ENCODE measurements at places on chromosomes 12 and 14.
A peak's percentile ranks its signal among the peaks of the same experiment; 100 is the strongest.

GRCh38 chr12:97169889-97170567 lies 263.0 kb downstream of the NEDD1 start:
- DNase-seq = no peak

GRCh38 chr12:96472384-96472783 lies 17.0 kb upstream of the CFAP54 start:
- peak; percentile 30 for DNase-seq

- DNase-seq = no peak
Measured at GRCh38 chr14:21352587-21352986, 31.2 kb downstream of the SUPT16H start.

- no peak for DNase-seq
Measured at GRCh38 chr12:78651755-78652154, 212.8 kb upstream of the SYT1 start.

DNA sequence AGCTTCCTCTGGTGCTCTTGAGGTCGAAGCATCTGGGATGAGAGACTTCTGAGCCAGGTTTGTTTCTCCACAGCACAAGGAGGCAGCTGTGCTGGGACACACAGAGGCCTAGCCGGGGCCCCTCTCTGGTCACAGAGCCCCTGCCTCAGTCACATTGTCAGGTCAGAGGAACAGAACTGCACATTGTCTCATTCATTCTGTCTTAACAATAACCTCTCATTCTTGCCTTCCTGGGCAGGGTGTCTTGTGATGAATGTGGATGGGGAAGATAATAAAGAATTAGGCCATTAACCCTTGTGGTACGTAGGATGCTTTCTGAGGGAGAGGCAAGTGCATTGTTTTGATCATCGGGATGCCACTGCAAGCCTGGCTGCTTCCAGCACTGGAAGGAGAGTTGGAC lies 29.8 kb downstream of the FNTB start:
- DNase-seq = no peak

- no peak for DNase-seq
Measured at GRCh38 chr12:91044586-91044985, 13.2 kb downstream of the KERA start.

GRCh38 chr12:80892597-80893445 lies 44.9 kb downstream of the LIN7A start:
- peak; percentile 58 for DNase-seq

DNA sequence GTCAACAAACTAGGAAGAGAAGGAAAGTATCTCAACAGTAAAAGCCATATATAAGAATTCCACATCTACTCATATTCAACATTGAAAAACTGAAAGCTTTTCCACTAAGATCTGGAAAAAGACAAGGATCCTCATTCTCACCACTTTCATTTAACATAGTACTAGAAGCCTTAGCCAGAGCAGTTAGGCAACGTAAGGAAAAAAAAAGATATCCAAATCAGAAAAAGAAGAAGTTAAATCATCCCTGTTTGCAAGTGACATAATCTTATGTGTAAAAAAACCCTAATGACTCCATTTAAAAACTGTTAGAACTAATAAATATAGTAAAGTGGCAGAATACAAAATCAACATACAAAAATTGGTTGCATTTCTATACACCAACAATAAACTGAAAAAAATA lies 426.2 kb downstream of the BCAT1 start:
- DNase-seq = no peak

DNA sequence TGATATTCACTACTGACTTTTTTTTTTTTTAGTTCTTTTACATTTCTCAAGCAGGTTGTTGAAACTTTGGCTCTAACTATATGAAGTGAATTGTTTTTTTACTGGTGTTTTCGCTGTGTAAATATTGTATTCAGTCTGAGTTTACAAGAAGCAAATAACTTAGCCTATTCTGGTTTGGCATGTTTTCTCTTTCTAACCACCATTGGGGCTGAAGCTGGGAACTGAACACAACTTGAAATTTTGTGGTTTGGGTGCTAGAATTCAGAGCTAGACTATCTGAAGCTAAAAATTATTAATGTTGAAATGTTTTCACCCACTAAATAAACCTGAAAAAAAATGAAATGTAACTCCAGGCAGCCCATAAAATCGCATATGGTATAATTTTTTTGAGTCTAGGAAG lies 37.2 kb downstream of the RAD51B start:
- peak; percentile 19 for DNase-seq

GRCh38 chr12:15699886-15700285 lies 89.3 kb downstream of the EPS8 start:
- DNase-seq = no peak

GRCh38 chr12:76810671-76811419 lies 46.9 kb downstream of the ZDHHC17 start:
- DNase-seq = no peak

- no peak for DNase-seq
Measured at GRCh38 chr12:133106253-133106652, 23.8 kb downstream of the ZNF891 start.

- DNase-seq = no peak
Measured at GRCh38 chr12:76529226-76529918, 30.2 kb downstream of the OSBPL8 start.

GRCh38 chr14:87508333-87508732 lies 484.6 kb downstream of the GALC start:
- no peak for DNase-seq

GRCh38 chr14:70776197-70776596 lies 33.1 kb downstream of the MAP3K9 start:
- DNase-seq = no peak

GRCh38 chr12:14826491-14826890 lies 12.5 kb upstream of the SMCO3 start:
- no peak for DNase-seq

- DNase-seq = no peak
Measured at GRCh38 chr12:49872381-49872780, 29.5 kb upstream of the BCDIN3D start.

DNA sequence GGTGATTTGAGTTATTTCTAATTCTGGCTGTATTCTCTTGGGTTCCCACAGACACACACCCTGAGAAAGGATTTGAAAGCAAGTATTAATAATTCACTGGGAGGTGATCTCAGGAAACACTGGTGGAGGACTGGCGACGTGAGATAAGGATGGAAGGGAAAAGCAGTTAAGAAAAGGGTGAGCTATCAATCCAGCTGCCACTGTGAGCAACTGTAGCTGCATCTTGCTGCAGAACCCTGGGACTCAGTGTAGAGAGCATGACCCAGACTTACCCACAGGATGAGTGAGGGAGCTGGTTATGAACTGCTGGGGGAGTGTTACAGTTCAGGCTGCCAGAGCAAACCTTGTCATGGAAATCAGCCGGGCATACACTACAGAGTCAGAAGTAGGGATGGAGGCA lies 71.9 kb downstream of the RESF1 start:
- DNase-seq = no peak

- peak; percentile 72 for DNase-seq
Measured at GRCh38 chr14:23640524-23641141, 4.5 kb downstream of the DHRS2 start.

DNA sequence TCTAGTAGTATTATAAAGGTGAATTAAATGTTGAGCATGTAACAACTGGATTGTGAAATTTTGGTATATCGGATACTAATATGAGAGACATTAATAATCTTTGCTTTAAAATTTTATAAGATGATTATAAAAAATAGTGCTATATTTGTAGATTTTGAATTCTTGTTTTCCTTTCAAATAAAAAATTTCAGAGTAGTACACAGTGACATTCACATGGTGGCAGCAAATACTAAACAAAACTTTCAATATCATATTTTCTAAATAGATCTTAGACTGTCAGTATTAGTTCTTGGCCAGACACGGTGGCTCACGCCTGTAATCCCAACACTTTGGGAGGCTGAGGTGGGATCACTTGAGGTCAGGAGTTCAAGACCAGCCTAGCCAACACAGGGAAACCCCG lies 166.0 kb downstream of the NAV3 start:
- no peak for DNase-seq

- no peak for DNase-seq
Measured at GRCh38 chr12:3950714-3951320, 77.6 kb upstream of the PARP11 start.

DNA sequence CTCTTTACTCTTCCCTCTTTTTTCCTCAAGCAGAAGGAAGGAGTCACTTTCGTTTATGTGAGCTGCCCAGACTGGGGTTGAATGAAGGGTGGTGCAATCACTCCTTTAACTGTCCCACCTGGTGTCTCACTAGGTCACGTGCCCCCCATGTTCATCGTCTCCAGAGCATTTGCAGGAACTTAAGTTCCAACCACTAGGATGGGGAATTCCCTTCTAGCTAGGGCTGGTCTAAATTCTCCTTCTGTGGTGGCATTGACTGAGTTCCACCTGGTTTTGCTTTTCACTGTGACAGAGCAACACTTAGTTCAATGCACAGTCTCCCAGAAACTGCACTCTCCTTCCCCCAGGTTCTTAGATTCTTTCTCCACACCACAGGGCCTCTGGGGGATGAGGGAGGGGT lies 9.5 kb downstream of the FANCM start:
- no peak for DNase-seq

DNA sequence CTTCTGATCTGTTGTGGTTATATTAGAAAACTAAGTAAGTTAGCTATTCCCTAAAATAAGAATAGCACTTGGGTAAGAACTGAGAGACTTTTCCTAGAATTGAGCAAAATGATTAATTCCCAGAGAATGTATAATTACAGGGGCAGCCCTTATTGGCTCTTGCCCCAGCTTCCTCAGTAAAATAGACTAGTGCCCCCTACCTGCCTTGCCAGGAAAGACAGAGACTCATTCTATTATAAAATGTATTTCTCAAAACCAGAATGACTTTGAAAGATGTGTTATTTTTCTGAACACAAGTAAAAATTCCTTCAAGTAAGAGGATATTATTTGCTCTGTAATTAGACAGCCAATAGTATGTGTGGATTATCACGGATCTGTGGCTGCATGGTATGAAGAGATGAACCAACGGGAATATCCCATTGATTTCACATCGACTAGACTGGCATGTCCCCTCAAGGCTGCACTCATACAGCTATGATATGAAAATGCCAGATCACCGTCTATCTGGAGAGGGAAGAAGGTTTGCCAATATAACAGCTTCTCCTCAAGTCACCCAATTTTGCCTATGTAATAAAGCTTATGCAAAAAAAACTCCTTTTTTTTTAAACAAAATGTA lies 7.4 kb upstream of the GLRX5 start:
- DNase-seq = no peak

DNA sequence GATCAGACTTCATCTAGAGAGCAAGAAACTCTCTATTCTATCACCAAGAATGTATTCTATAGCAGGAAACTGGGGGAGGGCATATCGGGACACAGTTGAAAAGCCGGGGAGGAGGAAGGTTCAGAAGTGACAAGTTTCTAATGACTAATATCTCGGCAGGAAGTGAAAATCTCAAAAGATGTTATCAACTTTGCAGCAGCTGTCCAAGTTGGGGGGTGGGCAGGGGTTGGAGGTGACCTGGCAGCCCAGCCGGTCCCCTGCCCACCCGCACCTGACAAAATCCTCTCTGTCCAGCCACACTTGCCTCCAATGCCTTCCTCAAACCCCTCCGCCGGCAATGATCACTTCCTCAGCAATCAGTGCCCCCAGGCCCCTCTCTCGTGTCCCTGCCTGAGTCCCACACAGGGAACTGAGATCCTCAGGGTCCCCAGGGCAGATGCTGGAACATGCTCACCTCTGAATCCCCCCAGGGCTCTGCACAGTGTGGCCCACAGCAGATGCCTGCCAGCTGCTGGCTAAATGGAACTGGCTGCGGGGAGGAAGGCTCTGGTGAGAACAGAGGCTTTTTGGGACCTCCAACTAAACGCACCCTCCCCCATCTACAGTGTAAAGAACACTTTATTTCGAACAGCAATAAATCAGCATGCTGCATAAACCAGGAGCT lies 43.9 kb downstream of the CCDC88C start:
- DNase-seq = no peak

- no peak for DNase-seq
Measured at GRCh38 chr12:92528586-92528985, 174.2 kb upstream of the PLEKHG7 start.

- DNase-seq = no peak
Measured at GRCh38 chr12:25745281-25745680, 192.2 kb upstream of the LMNTD1 start.

DNA sequence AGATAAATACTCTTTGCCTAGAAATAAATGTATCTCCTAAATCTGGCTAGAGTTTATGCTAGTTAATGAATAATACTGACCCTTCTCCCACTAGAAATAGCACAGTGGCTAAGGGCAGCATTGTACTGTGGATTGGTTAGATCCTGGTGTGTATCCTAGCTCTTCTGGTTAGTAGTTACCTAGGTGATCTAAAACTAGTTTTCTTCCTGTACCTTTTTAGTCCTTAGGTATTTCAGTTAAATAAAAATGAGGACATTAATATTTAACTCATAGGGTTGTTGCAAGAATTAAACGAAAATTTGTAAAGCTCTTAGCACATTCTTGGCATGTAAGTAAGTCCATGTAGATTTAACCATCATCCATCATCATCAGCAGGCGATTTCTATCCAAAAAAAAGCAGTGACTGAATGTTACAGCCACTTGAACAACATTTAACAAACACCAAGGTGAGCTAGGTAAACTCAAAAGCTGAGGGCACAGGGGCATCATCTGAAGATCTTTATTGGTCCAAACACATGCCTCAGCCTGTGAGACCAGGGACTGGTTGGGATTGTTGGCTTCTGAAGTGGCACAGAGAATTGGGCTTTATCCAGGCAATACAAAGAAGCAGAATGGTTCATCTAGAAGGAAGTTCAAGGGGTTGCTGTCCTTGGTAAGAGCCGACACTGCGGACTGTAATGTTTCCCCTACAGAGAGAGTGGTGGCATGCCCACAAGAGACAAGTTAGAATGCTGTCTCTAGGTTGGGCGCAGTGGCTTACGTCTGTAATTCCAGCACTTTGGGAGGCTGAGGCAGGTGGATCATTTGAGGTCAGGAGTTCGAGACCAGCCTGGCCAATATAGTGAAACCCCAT lies 100.8 kb downstream of the GAS2L3 start:
- DNase-seq = no peak

DNA sequence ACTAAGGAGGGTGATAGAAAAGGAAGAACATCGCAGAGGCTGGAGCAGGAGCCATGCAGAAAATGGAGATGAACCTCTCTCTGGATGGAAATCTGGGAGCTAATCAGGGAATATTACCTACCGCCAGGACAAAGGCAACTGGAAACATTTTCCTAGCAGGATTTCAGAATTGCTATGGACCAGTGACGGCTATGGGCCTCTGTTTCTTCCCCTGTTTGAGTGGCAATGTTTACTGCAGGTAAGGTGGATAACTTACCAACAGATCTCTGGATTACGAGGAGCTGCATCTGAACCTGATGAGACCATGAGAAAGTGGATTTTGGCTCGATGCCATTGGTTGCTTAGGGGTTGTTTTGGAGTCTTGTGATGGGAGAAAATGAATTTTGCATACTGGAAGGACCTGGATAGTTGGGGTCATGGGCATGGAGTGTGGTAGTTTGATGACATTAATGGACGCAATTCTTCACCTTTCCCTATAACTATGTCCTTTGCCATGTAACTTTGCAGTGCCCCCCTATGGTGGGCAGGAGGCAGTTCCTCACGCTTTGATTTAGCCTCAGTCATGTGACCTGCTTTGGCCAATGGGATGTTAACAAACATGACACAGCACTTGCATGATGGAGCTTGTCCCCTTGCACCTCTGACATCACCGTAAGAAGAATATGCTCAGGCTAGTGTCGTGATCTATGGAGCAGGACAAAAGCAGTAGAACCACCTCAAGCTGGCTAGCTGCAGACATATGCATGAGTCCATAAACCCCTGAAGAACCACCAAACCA lies 51.1 kb downstream of the CALM1 start:
- DNase-seq = no peak
